ENCODE measurements at places on chromosomes 5 and 9. TPM values are rescaled to one million over a fixed set of nuclear protein-coding genes. Genes with fewer than 3 reads are reported as not detected.

The RASEF gene
- total RNA-seq, result 0.06 TPM

GRCh38 chr5:141359790-141360426 is at the start of gene PCDHGB2:
Gene PCDHGB2 (plus strand): TSS chr5:141359994. CDS start chr5:141360136, 142 bp downstream.
- no peak within 1 kb of the TSS for H3K27ac ChIP-seq
- DNase-seq, result no peak
- no peaks in the 10 kb centered on the region for H3K36me3 ChIP-seq
- H3K4me1 ChIP-seq, result no peaks in the 10 kb centered on the region

GRCh38 chr9:73133921-73134407 is 17.7 kb upstream of the ANXA1 start:
- H3K4me3 ChIP-seq, result no peak overlapping the region
- H3K36me3 ChIP-seq, result no peaks in the 10 kb centered on the region
- H3K4me1 ChIP-seq, result no peaks in the 10 kb centered on the region

- no peaks in the 10 kb centered on the region for H3K36me3 ChIP-seq
- H3K4me3 ChIP-seq, result peak overlapping the region; percentile 35
- no peak overlapping the region for H3K27ac ChIP-seq
- no peaks in the 10 kb centered on the region for H3K27me3 ChIP-seq
- DNase-seq, result no peak
- peaks cover 3% of the 10 kb centered on the region for H3K4me1 ChIP-seq
These were observed 665.5 kb upstream of the ZNF608 start for GRCh38 chr5:125411744-125412560.

- no peak overlapping the region for H3K4me3 ChIP-seq
- no peak for DNase-seq
- H3K36me3 ChIP-seq, result no peaks in the 10 kb centered on the region
- no peaks in the 10 kb centered on the region for H3K27me3 ChIP-seq
- no peak overlapping the region for H3K27ac ChIP-seq
These were observed 102.9 kb downstream of the ACER2 start for GRCh38 chr9:19511694-19512093.

- no peak overlapping the region for H3K27ac ChIP-seq
- no peak for DNase-seq
- H3K36me3 ChIP-seq, result no peaks in the 10 kb centered on the region
- H3K27me3 ChIP-seq, result no peaks in the 10 kb centered on the region
- H3K4me3 ChIP-seq, result no peak overlapping the region
These were observed 21.4 kb downstream of the HNRNPH1 start for GRCh38 chr5:179601871-179602625.

- H3K27me3 ChIP-seq, result no peaks in the 10 kb centered on the region
- H3K36me3 ChIP-seq, result no peaks in the 10 kb centered on the region
- H3K4me1 ChIP-seq, result no peaks in the 10 kb centered on the region
- no peak overlapping the region for H3K27ac ChIP-seq
- no peak overlapping the region for H3K4me3 ChIP-seq
These were observed 275.3 kb downstream of the TMEM38B start for GRCh38 chr9:105969636-105970035.

DNA sequence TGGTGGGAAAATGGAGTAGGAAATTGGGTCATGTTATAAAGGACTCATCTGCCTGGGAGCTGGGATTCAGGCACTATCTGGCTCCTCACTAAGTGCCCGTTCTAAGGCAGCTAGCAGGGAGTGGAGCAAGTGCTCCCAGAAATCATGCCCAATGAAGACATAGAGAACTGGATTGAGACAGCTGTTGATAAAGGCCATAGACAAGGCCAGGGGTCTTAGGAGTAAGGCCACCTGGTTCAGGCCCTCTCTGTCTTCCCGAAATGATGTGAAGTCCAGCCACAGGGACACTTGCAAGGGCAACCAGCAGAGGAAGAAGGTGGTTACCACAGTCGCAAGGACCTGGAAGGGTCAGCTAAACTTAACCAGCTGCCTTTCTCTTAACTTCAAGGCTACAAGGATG is 20.1 kb upstream of the SPINK1 start:
- no peaks in the 10 kb centered on the region for H3K27me3 ChIP-seq
- no peak for DNase-seq
- no peak overlapping the region for H3K4me3 ChIP-seq
- no peaks in the 10 kb centered on the region for H3K4me1 ChIP-seq
- no peaks in the 10 kb centered on the region for H3K36me3 ChIP-seq

DNA sequence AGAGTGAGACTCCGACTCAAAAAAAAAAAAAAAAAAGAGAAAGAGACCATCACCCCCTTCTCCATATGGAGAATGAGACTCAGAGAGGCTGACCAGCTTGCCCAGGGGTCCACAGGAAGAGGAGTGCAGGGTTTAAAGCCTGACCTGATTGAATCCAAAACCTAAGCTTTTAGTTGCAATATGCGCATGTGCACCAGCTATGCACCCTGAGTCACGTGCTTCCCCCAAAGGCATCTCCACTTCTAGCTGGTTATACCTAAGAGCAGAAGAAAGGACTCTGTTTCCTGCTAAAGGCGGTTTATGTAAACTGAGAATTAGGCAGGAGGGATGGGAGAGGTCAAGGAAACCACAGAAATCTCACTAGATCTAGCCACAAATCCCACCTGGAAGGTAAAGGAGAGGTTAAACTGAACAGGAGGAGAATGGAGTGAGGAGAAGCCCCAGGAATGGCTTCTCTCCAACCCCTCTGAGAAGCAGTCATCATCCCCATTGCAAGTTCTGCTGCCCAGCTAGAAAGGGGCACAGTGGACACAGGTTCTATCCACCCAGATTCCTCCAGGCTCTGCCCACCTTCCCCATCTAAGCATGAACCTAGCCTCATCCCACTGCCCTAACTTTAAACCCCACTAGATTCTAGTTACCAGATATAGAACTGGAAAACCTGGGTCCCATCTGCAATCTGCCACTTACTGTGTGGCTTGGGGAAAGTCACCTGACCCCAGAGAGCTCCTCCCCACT is 171.3 kb downstream of the ACTL7B start:
- no peak overlapping the region for H3K4me3 ChIP-seq
- H3K36me3 ChIP-seq, result no peaks in the 10 kb centered on the region
- DNase-seq, result no peak

DNA sequence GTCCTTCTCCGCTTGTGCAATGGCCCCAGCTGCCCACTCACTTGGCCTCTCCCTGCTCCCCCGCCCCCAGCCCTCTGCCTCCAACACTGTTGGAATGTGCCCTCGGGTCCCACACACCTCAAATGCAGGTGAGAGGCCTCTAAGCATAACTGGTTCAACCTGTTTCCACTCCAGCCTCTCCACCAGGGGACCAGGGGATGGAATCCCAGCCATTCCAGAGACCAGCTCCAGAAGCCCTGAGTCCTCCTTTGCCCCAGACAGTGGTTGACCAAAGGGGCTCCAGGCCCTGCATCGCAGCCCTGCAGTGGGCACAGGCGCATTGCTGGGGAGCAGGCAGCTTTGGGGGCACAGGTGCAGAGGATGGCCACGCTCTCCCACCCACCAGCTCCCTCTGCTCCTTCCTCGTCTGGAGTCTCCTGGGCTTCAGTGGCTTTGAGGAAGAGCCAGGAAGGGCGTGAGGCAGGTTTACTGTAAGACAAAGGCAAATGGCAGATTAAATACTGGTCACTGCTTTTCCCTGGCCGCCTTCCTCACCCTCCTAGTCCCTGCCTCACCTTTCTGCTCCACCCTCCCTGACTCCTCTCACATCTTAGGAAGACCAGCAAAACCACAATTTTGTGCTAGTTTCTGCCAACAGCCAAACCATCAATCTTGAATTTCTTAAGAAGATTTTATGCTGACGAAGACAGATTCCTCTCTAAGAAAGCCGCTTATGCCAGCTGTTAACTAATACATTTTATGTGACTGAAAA is 29.1 kb upstream of the IRX2 start:
- DNase-seq, result no peak
- H3K27ac ChIP-seq, result no peak overlapping the region

DNA sequence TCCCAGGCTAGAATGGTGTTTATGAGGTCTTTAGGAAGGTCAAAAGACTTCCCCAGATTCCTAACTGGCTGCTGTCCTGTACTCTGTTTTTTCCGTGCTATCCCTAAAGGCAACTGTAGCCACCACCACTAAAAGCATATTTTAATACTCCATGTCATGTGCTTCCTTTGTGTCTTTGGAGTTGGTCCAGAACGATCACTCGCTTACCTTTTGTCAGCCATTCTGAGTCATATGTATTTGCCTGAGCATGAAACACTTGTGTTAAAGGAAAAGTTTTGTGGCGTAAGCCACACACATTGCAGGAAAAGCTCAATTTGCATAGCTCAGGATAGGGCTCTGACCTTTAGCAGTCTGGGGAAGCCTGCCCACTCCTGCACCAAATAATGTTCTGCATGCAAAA is 299.6 kb downstream of the NTRK2 start:
- H3K27me3 ChIP-seq, result no peaks in the 10 kb centered on the region
- no peak overlapping the region for H3K4me3 ChIP-seq
- no peak overlapping the region for H3K27ac ChIP-seq
- H3K36me3 ChIP-seq, result no peaks in the 10 kb centered on the region
- no peak for DNase-seq
- no peaks in the 10 kb centered on the region for H3K4me1 ChIP-seq

DNA sequence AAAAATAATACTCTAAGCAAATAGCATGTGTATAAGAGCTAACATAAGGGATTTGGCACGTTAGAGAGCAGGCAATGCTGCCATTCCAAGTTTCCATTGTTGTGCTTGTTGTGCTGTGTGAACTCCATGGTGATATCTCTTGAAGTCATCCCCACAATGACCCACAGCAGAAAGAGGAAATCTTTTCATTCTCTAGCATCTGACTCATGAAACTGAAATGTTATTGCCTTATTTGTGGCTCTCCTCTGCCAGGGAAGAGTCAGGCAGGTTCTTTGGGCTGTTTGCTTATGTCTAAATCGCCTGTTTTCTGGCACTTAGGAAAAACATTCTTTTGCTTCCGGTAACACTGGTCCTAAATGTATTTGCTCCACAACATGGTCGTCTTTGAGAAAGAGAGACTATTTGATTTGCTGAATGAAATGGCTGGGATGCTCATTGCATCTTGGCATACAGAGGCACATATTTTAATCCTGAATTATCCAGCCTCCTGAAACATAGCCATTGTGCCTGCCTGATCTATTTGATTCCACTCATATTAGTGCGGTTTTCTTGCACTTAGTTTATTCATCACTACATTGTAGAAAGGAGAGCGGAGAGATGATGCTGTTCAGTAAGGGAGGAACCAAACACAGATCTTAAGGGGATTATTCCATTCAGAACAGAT is 188.8 kb downstream of the CSNK1G3 start:
- no peaks in the 10 kb centered on the region for H3K36me3 ChIP-seq
- no peak overlapping the region for H3K27ac ChIP-seq
- H3K27me3 ChIP-seq, result no peaks in the 10 kb centered on the region
- peaks cover 2% of the 10 kb centered on the region for H3K4me1 ChIP-seq
- H3K4me3 ChIP-seq, result no peak overlapping the region

DNA sequence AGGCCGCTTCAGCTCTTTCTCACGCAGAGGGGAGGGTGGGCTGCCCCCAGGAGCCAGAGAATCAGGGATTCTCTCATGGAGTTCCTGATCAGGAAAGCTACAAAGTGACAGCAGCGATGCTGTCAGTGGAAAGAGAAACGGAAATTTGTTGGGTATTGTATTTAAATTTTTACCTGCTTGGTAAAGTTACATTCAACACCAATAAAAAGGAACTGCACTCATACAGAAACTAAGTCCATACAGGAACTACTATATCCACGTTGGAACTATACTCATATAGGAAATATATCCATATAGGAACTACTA is 325.5 kb upstream of the IRX4 start:
- DNase-seq, result no peak
- no peak overlapping the region for H3K27ac ChIP-seq
- H3K4me1 ChIP-seq, result no peaks in the 10 kb centered on the region

DNA sequence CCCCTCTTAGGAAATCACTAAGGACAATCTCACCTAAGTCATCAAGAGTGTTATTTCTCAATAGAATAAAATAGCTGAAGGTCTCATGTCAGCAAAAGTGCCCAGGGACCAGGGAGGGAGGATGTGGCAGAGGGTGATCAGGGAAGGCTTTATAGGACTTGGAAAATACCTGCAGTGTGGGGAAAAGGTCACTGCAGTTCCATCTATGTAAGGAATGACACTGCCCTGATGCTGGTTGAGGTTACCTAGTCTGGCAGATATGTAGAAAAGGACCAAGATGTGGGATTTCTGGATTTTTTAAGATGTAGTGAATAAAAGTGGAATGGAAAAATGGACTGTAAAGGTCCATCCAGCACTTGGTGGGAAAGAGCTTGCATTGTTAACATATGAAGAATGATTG is 18.3 kb downstream of the PRDM9 start:
- no peaks in the 10 kb centered on the region for H3K36me3 ChIP-seq
- H3K27ac ChIP-seq, result no peak overlapping the region
- no peak for DNase-seq

GRCh38 chr5:153559926-153560325 is 69.5 kb downstream of the GRIA1 start:
- H3K4me3 ChIP-seq, result no peak overlapping the region
- H3K4me1 ChIP-seq, result peaks cover 3% of the 10 kb centered on the region
- no peaks in the 10 kb centered on the region for H3K36me3 ChIP-seq
- no peak for DNase-seq
- H3K27me3 ChIP-seq, result no peaks in the 10 kb centered on the region
- H3K27ac ChIP-seq, result peak overlapping the region; percentile 30

The ROR2 gene
- 1.6 TPM for total RNA-seq

GRCh38 chr5:133756036-133756435 is 143.7 kb upstream of the FSTL4 start:
- no peak overlapping the region for H3K4me3 ChIP-seq
- no peak overlapping the region for H3K27ac ChIP-seq
- H3K36me3 ChIP-seq, result no peaks in the 10 kb centered on the region
- H3K27me3 ChIP-seq, result no peaks in the 10 kb centered on the region

DNA sequence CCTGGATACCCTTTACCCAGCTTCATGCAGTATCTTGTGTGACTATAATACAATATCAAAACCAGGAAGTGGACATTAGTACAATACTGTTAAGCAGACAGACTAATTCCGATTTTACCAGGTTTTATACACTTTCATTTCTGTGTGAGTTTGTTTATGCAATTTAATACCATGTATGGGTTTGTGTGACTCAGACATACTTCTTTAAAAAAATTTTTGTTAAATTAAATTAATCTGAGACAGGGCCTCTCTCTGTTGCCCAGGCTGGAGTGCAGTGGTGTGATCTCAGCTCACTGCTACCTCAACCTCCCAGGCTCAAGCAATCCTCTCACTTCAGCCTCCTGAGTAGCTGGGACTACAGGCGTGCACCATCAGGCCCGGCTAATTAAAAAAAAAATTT is 156.8 kb downstream of the GAPVD1 start:
- no peaks in the 10 kb centered on the region for H3K27me3 ChIP-seq
- no peak overlapping the region for H3K4me3 ChIP-seq
- H3K27ac ChIP-seq, result no peak overlapping the region

- H3K4me1 ChIP-seq, result peaks cover 2% of the 10 kb centered on the region
- no peak overlapping the region for H3K27ac ChIP-seq
- no peak for DNase-seq
- H3K36me3 ChIP-seq, result no peaks in the 10 kb centered on the region
- no peaks in the 10 kb centered on the region for H3K27me3 ChIP-seq
These were observed 630.3 kb upstream of the CDH18 start for GRCh38 chr5:20618340-20618739.

GRCh38 chr9:111839987-111840386 is 45.2 kb upstream of the SHOC1 start:
- no peaks in the 10 kb centered on the region for H3K4me1 ChIP-seq
- H3K27me3 ChIP-seq, result no peaks in the 10 kb centered on the region
- no peak for DNase-seq
- no peak overlapping the region for H3K27ac ChIP-seq
- no peak overlapping the region for H3K4me3 ChIP-seq

GRCh38 chr5:36535859-36536615 is 70.4 kb upstream of the SLC1A3 start:
- H3K27me3 ChIP-seq, result no peaks in the 10 kb centered on the region
- H3K36me3 ChIP-seq, result no peaks in the 10 kb centered on the region
